ENCODE measurements at places on chromosomes 3 and 15. TPM values are rescaled to one million over a fixed set of nuclear protein-coding genes. Genes with fewer than 3 reads are reported as not detected.

DNA sequence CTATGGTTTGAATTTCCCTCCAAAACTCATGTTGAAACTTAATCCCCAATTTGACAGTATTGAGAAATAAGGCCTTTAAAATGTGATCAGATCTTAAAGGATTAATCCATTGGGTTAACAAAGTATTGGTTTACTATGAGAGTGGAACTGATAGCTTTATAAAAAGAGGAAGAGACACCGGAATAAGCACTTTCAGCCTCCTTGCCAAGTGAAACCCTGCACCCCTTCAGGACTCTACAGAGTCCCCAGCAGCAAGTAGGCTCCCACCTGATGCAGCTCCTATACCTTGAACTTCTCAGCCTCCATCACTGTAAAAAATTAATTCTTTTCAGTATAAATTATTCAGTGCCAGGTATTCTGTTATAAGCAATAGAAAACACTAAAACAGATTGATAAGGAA lies 348.3 kb downstream of the CGGBP1 start:
- DNase-seq, result no peak

- no peak for DNase-seq
Measured at GRCh38 chr3:18672561-18672960, 247.4 kb upstream of the SATB1 start.

- DNase-seq, result no peak
Measured at GRCh38 chr3:179495483-179495882, 44.2 kb upstream of the GNB4 start.

PCOLCE2 gene
- total RNA-seq, result 33.4 TPM

NANOGP8 gene
- total RNA-seq, result 0.86 TPM

TRIM42 gene
- total RNA-seq, result not detected

MORF4L1 gene
- total RNA-seq, result 379 TPM
